Stimulated activated CD8-positive, alpha-beta memory T cell treated with anti-CD3 and anti-CD28 coated beads, Interleukin-2, amount 100 ng/mL, for 48 hours (primary cell): ENCODE measurements at places on chromosomes 12 and 14.

DNA sequence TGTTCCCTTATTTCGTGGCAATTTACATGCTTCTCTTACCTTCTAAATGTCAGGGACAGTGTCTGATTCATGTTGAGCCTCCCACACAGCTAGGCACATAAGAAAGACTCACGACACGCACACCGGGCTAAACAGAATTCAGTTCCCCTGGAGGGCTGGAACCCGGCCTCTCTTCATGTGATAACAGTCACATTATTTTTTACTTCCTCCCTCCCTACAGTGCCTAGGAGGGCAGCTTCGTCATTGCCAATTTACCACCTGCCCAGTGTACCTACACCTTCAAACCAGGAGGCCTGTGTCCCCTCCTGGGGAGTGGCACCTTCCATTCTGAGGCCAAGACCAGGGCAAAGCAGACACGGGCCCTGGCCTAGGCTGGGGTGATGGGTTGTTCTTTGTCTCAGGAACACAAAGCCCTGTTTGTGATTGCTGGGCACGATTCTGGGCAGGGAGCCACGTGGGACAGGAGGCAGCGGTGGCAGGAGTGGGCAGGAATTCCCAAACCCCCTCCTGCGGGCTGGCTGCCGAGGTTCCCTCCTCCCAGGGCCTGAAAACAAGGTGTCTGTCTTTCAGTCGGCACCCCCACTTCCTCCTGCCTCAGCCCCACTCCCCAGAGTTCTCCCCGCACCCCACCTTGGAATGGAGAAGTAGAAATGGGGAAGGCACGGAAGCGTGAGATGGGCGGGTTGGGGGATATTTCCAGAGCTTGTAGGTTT is 6.8 kb upstream of the RASAL1 start:
- no peak for DNase-seq

DNA sequence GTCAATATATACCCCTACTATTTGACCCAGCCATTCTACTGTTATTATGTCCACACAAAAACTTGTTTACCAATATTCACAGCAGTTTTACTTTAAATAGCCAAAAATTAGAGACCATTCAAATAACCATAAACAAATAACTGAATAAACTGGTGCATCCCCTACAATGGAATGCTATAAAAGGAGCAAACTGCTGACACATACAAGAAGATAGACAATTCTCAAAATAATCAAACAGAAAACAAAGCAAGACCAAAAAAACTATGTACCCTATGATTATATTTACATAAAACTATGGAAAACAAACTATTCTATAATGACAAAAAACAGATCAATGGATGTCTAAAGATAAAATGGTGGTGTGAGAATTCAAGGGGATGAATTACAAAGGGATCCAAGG is 54.4 kb downstream of the RALGAPA1 start:
- DNase-seq, result no peak

DNA sequence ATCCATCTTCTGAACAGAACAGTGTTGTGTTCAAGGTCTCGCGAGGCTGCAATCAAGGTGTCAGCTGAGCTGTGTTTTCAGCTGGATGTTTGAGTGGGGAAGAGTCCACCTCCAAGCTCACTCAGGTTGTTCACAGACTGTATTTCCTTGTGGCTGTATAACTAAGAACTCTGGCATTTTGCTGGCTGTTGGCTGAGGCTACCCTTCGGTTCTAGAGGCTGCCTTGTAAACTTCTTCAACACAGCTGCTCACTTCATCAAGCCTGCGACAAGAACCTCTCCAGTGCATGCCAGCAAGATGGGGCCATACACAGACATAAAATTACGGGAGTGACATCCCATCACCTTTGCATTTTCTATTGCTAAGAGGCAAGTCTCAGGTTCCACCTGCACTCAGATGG is 12.7 kb downstream of the FOS start:
- DNase-seq, result no peak

- no peak for DNase-seq
These were observed at the start of gene ASCL4 for GRCh38 chr12:107774349-107775029. TSS of gene ASCL4 (plus strand) at chr12:107774704. CDS start at chr12:107775219, 515 bp downstream.

DNA sequence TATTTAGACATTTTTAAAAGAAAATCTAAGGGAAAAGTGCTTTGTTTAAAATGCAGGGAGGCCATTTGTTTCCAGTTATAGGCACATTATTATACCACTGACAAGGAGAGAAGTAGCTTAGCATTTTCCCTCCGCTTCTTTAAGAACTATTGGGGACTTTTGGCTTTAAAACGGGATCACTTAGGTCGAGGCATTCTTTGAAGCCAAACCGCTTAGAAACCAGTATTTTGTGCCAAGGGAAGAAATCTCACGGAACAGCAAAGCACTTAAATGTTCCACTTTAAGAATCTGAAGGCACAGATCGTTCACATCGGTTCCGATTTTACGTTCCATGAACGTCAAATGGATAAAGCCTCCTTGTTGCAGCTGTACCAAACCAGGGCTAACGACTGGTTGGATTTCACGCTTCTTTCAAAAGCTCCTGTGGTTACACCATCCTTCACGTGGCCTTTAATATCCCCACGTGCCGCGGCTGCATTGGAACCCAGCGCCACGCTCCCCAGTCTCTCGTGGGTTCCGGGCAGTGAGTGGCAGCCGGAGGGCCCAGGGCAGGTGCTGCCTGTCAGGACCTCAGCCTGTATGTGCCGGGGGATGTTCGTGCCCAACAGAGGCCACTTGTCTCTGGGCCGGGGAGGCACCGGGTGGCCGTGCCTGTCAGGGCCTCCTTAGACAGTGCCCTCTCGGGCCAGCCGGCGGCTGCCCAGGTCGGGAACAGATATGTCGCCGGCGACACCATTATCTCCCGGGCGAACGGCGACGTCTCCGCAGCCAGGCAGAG is 195.4 kb downstream of the KIF26A start:
- DNase-seq, result no peak

GRCh38 chr12:79645235-79645630 is 45.5 kb downstream of the PAWR start:
- DNase-seq, result no peak

DNA sequence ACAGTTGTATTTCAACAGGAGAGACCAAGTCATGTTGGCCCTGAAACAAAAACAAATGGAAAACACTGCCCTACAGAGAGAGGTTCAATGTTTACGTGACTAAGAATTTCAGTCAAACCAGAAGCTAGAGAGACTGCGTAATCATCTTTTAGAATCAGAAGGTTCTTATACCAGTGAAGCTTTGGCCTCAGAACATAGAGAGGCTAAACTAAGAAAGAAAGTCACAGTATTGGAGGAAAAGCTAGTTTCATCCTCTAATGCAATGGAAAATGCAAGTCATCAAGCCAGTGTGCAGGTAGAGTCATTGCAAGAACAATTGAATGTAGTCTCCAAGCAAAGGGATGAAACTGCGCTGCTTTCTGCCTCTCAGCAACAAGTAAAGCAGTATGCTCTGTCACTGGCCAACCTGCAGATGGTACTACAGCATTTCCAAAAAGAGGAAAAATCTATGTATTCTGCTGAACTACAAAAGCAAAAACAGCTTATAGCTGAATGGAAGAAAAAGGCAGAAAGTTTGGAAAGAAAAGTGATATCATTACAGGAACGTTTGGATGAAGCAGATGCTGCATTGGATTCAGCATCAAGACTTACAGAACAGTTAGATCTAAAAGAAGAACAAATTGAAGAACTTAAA is 32.5 kb upstream of the NUAK1 start:
- no peak for DNase-seq

- DNase-seq, result no peak
These were observed 536.4 kb upstream of the SEL1L start for GRCh38 chr14:82070040-82070439.

DNA sequence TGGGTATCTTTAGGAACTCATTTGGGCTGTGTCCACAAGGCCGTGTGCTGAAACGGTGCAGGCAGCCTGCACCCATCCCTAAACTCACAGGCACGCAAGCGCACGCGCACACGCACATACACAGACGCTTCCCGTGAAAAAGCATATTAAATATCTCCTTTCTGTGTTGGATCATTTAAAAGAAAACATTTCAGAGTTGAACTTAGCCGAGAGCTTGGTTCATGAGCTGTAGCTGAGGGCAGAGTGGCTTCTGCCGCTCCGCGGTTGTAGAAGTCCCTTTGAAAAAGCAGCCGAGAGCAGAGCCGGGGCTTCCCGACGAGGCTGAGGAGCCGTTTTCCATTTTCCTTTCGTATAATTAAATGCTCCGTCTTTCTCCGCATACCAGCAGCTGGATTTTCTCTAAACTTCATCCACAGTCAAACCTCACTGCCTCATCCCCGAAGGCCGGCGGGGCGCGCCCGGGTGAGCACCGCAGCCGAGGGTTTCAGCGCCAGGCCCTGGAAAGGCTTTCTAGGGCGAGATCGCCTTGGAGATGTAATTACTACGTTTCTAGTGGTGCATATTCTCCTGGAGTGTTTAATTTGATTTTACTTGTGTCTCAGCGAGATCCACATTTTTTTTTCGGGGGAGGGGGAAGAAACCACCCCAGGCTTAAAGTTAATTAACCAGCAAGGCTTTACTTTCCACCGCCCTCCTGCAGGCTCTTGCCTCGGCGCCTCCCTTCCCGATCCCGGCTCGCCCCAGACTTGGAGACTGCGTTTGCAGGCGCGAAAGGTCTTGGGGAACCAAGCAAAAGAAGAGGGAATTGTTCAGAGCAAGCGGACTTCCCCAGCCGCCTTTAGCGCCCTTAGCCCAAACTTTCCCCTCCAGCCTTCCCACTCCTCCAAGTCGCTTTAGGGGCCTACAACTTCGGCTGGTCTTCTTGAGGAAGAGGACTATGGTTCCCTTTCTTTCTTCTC is 3.0 kb upstream of the HOXC13 start:
- no peak for DNase-seq

GRCh38 chr14:96741151-96741977 is 55.8 kb upstream of the VRK1 start:
- peak; percentile 64 for DNase-seq

- no peak for DNase-seq
These were observed 16.1 kb downstream of the FGD6 start for GRCh38 chr12:95201056-95201670.

DNA sequence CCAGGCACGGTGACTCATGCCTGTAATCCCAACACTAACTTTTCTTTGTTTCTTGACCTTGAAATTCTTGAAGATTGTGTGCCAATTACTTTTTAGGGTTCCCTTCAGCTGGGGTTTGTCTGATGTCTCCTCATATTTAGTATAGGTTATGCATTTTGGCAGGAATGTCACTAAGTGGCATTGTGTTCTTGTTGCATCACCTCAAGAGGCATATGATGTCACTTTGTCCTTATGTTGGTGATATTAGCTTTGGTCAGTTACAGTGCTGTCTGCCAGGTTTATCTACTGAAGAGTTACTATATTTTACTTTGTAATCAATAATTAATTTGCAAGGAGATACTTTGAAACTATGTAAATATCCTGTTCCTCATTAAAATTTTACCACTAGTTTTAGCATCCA is 61.0 kb upstream of the BTG1 start:
- no peak for DNase-seq

DNA sequence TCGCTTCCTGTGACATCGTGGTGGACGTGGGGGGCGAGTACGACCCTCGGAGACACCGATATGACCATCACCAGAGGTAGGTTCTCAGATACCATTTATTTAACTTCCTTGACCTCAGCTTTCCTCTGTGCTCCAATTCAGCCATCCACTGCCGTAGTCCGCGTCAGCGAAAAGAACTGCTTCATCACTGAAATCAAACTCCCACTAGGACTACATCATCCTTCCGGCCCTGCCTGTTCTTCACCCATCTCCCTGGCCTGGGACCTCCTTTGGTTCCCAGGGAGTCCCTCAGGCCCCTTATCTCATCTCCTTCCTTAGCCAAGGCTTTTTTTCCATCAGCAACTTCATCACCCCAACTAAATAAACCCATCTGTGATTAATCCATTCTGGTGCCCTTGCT is 692 bp downstream of the MYG1 start:
- DNase-seq, result no peak

DNA sequence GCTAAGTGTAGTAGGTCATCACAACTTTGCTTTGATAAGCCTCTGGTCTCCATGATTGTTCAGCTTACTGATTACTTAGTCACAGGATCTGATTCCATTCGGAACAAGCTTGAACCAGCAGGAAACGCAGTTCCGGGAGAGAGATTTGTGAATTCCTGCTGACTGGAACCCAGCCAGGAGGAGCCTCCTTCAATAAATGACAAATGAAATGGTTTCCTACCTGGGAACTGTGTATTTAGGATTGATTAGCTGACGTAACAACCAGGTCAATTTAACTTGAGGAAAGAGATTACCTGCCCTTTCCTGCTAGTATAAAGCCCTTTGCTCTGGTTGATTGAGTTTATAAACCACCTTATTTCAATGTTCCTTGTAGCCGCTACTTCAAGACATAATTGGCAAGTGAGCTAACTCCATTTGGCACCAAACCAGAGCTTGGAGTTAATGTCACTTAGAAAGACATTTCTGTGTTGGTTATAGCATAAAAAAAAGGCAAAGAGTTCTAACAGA is 35.1 kb upstream of the KCNH3 start:
- DNase-seq, result no peak

- DNase-seq, result no peak
These were observed 35.8 kb downstream of the FBXO34 start for GRCh38 chr14:55306938-55307589.

DNA sequence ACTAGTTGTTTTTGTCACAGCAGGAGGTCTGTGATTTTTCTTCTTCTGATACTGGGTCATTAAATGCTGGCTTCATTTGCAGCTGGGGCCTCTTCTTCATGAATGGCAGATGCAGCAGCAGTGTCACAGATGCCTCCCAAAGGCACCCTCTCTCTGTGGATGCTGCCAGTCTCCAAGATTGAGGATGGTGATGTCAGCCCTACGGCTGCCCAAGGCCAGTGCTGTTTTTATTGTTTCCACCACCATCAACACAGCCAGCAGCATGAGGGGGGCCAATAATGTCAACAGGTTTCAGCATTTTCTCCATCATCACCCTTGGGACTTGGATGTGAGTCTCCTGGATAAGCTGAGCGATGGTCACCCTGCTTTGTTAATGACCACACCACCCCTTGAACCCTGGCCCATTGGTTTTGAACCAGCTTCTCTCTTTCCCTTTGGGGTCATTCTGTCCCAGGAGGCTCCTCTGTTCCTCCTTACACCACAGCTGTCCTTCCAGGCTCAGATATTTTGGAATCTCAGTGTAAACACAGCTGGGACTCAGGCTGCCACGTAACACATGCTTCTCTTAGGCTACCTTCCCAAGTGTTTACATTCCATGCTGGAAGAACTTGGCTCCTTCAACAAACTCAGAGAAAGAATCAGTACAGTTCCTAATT is 151.7 kb upstream of the DDHD1 start:
- no peak for DNase-seq

DNA sequence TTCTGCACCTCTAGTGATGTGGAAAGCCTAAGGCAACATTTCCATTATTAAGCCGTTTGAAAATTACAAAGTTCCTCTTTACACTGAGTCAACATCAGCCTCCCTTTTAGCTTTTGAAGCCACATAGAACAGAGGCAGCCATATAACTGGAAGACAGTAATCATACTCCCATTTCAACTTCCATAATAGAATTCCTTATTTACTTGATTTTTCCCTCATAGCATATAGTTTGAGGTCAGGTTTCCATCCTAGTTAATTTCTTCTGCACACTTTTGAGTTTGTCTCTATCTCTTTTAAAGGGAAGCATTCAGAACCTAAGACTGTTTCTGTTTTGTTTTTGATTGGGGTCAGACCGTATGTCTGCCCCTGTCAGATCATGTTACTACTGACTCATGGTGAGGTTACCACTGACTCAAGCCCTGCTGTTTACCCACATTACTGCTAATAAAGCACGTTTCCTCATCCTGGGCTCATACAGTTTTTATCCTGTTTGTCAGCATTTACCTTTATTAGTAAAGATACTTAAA is 161.0 kb downstream of the SLC38A4 start:
- no peak for DNase-seq
